ENCODE measurements at places on chromosomes 5 and 9.

GRCh38 chr5:173028811-173029327, 27.3 kb upstream of the CREBRF start:
- H3K27me3 ChIP-seq, result no peaks in the 10 kb centered on the region
- H3K4me1 ChIP-seq, result peaks cover 37% of the 10 kb centered on the region
- DNase-seq, result no peak
- H3K4me3 ChIP-seq, result no peak overlapping the region
- H3K36me3 ChIP-seq, result no peaks in the 10 kb centered on the region

DNA sequence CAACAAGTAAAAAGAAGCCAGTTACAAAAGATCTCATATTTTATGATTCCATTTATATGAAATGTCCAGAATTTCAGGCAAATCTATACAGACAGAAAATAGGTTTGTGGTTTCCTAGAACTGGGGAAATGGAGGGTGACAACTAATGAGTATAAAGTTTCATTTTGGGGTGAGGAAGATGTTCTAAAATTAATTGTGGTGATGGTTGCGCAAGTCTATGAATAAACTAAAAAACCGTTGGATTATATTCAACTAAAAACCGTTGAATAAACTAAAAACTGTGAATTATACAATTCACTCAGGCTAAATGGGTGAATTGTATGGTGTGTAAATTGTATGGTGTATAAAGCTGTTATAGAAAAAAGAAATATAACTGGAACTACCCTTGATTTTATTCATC, 47.6 kb downstream of the ADAMTS6 start:
- H3K4me3 ChIP-seq, result no peak overlapping the region
- DNase-seq, result no peak
- H3K4me1 ChIP-seq, result no peaks in the 10 kb centered on the region
- H3K27me3 ChIP-seq, result no peaks in the 10 kb centered on the region

- H3K27ac ChIP-seq, result no peak overlapping the region
- H3K4me1 ChIP-seq, result no peaks in the 10 kb centered on the region
- H3K27me3 ChIP-seq, result no peaks in the 10 kb centered on the region
These were observed 143.1 kb downstream of the ELAVL2 start for GRCh38 chr9:23682891-23683431.

- H3K27ac ChIP-seq, result no peak overlapping the region
- no peak for DNase-seq
- no peaks in the 10 kb centered on the region for H3K4me1 ChIP-seq
- H3K36me3 ChIP-seq, result no peaks in the 10 kb centered on the region
- no peak overlapping the region for H3K4me3 ChIP-seq
These were observed 63.4 kb downstream of the MVB12B start for GRCh38 chr9:126389992-126390391.

Data from thyroid gland (tissue), 4 donors.